NCI-H1417 treated with DMSO at 0.1 percent for 48 hours (cell line): ENCODE measurements at places on chromosomes 13 and 19.

DNA sequence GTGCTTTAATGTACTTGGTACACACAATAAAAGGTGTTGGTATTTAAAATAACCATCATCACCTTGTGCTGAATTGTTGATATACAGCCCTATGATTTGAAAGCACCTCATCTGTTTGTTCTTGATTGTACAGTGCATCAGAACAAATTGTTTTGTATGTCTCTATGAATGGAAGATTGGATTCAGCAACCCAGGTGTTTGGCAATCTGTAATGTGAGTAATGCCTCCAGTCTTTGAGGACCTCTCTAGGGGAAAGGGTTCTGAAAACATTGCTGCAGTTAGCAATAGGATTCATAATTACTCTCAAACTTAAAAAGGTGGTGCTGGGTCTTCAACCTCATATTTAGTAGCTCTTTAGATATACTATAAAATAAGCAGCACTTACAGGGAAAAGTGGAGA, 341.8 kb downstream of the OXGR1 start:
- no peak for DNase-seq

DNA sequence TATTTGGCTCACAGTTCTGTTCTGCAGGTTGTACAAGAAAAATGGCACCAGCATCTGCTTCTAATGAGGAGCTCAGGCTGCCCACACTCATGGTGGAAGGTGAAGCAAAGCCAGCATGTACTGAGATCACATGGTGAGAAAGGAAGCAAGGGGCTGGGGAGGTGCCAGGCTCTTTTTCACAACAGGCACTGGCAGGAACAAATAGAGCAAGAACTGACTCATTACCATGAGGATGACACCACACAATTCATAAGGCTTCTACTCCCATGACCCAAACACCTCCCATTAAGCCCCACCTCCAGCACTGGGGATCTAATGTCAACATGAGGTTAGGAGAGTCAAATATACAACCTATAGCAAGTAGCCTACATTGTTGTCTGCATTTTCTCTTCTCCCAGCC, 522.6 kb downstream of the RFC3 start:
- DNase-seq, result no peak

GRCh38 chr19:10228393-10228792, 2.7 kb downstream of the S1PR2 start:
- DNase-seq, result no peak

DNA sequence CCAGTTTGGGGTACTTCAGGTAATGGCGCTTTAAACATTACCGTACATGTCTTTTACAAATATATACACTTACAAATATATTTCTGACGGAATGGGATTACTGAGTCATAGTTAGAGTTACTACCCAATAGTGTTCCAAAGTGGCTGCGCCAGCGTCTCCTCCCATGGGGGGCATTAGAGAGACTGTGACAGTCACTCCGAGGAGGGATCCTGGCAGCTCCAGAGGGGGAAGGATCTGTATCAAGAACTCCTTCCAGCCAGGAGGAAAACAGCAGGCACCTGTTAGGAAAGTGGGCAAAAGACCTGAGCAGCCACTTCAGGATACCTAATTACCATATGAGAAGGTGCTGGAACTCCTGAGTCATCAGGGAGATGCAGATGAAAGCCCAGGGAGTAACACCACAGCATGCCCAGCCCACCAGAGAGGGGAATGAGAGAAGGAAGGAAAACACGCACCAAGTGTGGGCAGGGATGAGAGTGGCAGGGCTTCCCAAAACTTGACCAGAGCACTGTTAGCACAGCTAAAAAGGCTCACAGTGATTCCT, 52.9 kb downstream of the SLC7A9 start:
- no peak for DNase-seq
